ENCODE measurements at places on chromosomes 5 and 9.

DNA sequence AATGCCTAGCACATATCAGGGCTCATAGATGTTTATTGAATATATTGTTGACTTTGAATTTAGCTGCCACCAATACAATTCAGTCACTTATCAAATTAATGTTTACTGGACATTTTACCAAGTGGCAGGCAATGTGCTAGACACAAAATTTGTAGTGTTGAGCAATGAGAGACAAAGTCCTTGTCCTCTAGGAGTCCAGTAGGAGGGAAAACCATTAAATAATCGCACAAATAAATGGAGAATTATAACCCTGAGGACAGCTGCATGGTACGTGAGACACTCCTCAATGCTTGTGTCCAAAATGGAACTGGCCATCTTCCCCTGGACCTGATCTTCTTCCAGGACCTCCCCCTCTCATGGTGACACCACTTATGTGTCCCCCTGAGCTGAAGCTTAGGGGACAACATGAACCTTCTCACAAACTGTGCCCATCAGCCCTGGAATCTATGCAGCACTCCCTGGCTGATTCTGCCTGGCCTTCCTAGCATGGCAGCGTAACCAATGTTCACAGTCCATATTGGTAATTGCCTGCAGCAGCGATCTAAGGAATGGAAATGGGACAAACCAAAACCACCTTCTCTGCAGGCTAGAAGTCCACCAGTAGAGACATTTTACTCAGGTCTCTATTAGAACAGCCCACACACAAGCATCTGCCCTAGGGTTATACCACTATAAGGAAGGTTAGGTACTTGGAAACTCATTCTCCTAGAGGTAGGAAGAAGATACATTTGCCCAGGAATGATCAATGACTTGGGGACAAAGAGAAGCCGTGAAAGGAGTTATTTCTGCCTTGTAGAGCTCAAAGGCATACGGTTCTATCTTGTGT lies 75.5 kb downstream of the FGF1 start:
- DNase-seq: no peak

DNA sequence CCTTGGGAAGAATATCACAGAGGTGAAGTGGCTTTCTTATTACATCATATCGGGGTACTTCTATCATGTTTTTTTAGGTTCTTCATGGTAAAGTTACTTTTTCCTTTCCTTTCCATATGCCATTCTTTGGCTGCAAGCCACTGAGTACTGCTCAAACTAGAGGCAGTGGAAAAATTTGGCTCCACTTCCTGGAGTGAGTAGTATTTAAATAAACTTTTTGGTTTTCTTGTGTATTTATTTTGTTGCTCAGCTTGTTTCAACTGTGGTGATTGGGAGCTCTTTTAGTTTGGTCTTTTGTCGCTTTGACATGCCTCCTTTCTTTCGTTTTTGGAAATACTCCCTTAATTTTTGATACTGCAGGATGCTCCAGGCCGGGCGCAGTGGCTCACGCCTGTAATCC lies 69.8 kb downstream of the WDR70 start:
- DNase-seq: no peak

GRCh38 chr9:8391566-8391965 lies 592.0 kb upstream of the DMAC1 start:
- DNase-seq: no peak

GRCh38 chr9:91711755-91712601 lies 238.1 kb downstream of the ROR2 start:
- DNase-seq: peak; percentile 6

- no peak for DNase-seq
Measured at GRCh38 chr9:136656795-136657611, 5.7 kb upstream of the EGFL7 start.

GRCh38 chr5:92890841-92891244 lies 690.2 kb downstream of the NR2F1-AS1 start:
- no peak for DNase-seq

GRCh38 chr9:123169926-123170325 lies 98.5 kb downstream of the STRBP start:
- DNase-seq: no peak

GRCh38 chr5:111836426-111836825 lies 79.4 kb upstream of the NREP start:
- no peak for DNase-seq

- DNase-seq: no peak
Measured at GRCh38 chr9:91143162-91143561, 218.6 kb downstream of the AUH start.
